ENCODE measurements at places on chromosomes 3 and 15. TPM values are rescaled to one million over a fixed set of nuclear protein-coding genes. Genes with fewer than 3 reads are reported as not detected.

DNA sequence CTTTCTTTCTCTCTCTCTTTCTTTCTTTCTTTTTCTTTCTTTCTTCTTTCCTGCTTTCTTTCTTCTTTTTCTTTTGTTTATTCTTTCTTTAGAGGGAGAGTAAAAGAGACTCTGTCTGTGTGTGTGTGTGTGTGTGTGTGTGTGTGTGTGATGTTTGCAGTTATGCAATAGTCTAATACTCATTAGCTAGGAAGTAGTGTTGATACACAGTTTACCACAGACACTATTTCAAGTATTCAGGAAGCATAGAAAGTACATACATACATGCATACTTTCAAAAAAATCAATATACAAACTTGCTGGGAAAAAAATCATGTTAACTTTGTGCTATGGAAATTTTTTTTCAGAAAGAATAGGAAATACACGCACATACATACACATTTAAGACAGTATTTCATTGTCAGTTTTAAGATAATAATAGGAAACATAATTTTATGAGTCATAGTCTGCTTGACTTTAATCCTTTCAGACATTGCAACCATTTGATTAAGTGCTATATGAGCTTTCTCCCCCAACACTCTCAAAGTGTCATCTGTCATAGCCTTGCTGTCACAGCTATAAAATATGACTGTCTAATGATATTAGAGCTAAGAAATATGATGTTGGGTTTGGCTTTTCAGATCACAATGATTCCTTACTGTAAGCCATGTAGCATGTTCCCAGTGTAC is 74.9 kb upstream of the EPHA3 start:
- no peak overlapping the region for H3K4me3 ChIP-seq
- H3K27ac ChIP-seq, result no peak overlapping the region
- H3K36me3 ChIP-seq, result no peaks in the 10 kb centered on the region
- DNase-seq, result no peak

- no peaks in the 10 kb centered on the region for H3K4me1 ChIP-seq
- no peak for DNase-seq
- no peaks in the 10 kb centered on the region for H3K36me3 ChIP-seq
- no peaks in the 10 kb centered on the region for H3K27me3 ChIP-seq
- no peak overlapping the region for H3K4me3 ChIP-seq
Measured at GRCh38 chr3:152910966-152911365, 76.0 kb downstream of the P2RY1 start.

DNA sequence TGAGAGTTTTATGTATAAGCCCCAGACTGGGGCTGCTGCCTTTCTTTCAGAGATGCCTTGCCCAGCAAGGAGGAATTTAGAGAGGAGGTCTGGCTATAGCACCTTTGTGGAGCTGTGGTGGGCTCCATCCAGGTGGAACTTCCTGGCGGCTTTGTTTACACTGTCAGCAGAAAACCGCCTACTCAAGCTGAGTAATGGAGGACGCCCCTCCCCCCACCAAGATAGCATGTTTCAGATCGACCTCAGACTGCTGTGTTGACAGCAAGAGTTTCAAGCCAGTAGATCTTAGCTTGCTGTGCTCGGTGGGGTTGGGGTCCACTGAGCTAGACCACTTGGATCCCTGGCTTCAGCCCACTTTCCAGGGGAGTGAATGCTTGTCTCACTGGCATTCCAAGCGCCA is 155.6 kb downstream of the STXBP5L start:
- no peak for DNase-seq
- no peaks in the 10 kb centered on the region for H3K4me1 ChIP-seq
- no peaks in the 10 kb centered on the region for H3K36me3 ChIP-seq
- H3K27ac ChIP-seq, result no peak overlapping the region
- H3K27me3 ChIP-seq, result no peaks in the 10 kb centered on the region

- no peaks in the 10 kb centered on the region for H3K4me1 ChIP-seq
- no peak overlapping the region for H3K27ac ChIP-seq
- H3K36me3 ChIP-seq, result no peaks in the 10 kb centered on the region
Measured at GRCh38 chr15:38053776-38054175, 119.3 kb downstream of the TMCO5A start.

PAQR9 gene
- 15.4 TPM for total RNA-seq

GRCh38 chr15:40217166-40217824 is 21.6 kb upstream of the PAK6 start:
- H3K27ac ChIP-seq, result no peak overlapping the region
- no peak for DNase-seq
- no peaks in the 10 kb centered on the region for H3K27me3 ChIP-seq
- H3K36me3 ChIP-seq, result no peaks in the 10 kb centered on the region

CD200R1 gene
- 5.4 TPM for total RNA-seq

DNA sequence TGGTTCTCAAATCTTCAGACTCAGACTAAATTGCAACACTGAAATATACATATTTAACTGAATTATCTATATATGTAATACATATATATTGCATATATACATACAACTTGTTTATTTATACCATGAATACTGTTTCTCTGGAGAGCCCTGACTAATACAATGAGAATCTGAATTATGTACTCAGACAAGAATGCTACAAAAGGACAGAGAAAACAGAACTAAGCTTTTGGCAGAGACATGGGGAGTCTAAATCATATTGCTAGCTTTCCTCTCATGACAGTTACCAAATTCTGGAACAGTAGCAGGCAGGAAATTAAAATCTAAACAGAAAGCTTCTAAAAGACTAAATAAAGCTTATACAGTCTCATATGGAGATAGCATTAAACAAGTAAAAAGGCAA is 142.4 kb upstream of the KCNMB2 start:
- no peaks in the 10 kb centered on the region for H3K36me3 ChIP-seq
- no peaks in the 10 kb centered on the region for H3K4me1 ChIP-seq
- DNase-seq, result no peak

GRCh38 chr3:183272142-183272541 is 19.1 kb downstream of the B3GNT5 start:
- no peaks in the 10 kb centered on the region for H3K4me1 ChIP-seq
- no peak for DNase-seq
- H3K36me3 ChIP-seq, result no peaks in the 10 kb centered on the region

- no peaks in the 10 kb centered on the region for H3K27me3 ChIP-seq
- no peak overlapping the region for H3K4me3 ChIP-seq
- no peaks in the 10 kb centered on the region for H3K4me1 ChIP-seq
- no peak overlapping the region for H3K27ac ChIP-seq
Measured at GRCh38 chr3:40494698-40495097, 11.1 kb upstream of the ZNF620 start.

GRCh38 chr3:147640781-147641180 is 231.6 kb downstream of the ZIC1 start:
- H3K4me3 ChIP-seq, result no peak overlapping the region
- no peaks in the 10 kb centered on the region for H3K36me3 ChIP-seq
- no peaks in the 10 kb centered on the region for H3K4me1 ChIP-seq
- DNase-seq, result no peak
- no peaks in the 10 kb centered on the region for H3K27me3 ChIP-seq

GRCh38 chr3:188507244-188507720 is 353.3 kb downstream of the LPP start:
- H3K4me3 ChIP-seq, result no peak overlapping the region
- no peaks in the 10 kb centered on the region for H3K36me3 ChIP-seq
- H3K27me3 ChIP-seq, result no peaks in the 10 kb centered on the region
- H3K4me1 ChIP-seq, result peaks cover 1% of the 10 kb centered on the region
- no peak for DNase-seq

SLC2A2 gene
- total RNA-seq, result 506 TPM

GALNT15 gene
- 2.8 TPM for total RNA-seq

- no peak for DNase-seq
- no peaks in the 10 kb centered on the region for H3K27me3 ChIP-seq
- no peak overlapping the region for H3K4me3 ChIP-seq
- no peak overlapping the region for H3K27ac ChIP-seq
- no peaks in the 10 kb centered on the region for H3K4me1 ChIP-seq
Measured at GRCh38 chr15:27512281-27513001, 541.5 kb downstream of the GABRG3 start.

All from liver (tissue), 10 donors.